ENCODE measurements at places on chromosomes 7 and 10.

- DNase-seq, result no peak
Observed at GRCh38 chr7:93719546-93719945, 145.0 kb upstream of the CALCR start.

- no peak for DNase-seq
Observed at GRCh38 chr10:101952191-101952590, 103.8 kb downstream of the ARMH3 start.

- no peak for DNase-seq
Observed at GRCh38 chr10:120477021-120477742, 20.2 kb downstream of the PLPP4 start.

GRCh38 chr10:2425320-2425719 is 642.0 kb upstream of the PFKP start:
- no peak for DNase-seq

DNA sequence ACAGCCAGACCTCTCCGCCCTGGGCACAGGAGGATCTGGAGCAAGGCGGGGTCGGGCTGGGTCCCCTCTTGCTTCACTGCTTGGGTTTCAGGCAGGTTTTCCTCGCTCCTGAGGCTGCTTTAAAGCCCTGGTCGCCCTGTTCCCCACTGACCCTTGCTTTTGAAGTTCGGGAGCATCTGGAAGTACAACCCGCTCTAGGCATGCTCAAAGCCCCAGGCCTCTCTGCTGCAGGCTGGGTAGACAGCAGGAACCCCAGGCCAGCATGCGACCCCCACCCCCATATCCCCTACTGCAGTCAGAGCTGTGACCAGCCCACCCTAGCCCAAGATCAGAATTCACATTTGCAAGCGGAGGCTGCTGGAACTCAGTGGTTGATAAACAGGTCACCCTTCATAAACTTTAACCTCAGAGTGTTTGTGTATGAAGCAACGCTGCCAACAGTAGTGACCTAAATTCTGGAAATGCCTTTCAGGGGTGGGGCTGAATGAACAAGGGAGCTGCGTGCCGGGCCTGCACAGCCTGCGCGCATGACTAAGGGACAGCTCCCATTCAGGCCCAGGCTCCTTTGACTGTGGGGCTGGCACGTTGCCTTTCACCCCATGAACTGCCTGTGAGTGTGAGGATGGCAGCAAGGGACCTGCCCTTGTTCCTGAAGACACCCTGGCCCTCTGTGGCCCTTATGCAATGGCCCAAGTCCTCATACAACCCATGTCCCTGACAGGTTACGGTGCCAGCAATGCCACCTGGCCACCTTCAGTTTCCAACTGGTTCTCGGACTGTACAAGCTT is 52.5 kb downstream of the PROSER2 start:
- no peak for DNase-seq

GRCh38 chr10:99975106-99975829 is 34.5 kb downstream of the DNMBP start:
- no peak for DNase-seq

DNA sequence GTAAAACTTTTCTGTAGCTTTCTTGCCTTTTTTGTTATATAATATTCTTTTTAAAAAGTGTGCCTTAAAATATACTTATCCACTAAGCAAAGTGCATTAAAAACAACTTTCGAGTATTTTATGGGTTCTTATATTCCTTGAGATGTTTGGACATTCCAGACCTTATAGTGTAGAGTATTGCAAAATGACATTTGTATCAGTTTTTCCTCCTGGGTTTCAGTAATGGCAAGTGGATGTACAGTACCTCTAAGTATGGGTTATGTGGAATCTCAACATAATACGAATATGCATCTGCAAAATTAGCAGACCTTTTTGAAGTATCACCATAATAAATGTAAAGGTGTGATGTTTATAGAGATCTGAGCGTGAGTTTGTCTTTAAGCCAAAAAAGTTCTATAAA is 2.7 kb downstream of the CDK13 start:
- no peak for DNase-seq

GRCh38 chr7:22544245-22544644 is 44.3 kb upstream of the STEAP1B start:
- DNase-seq, result no peak

GRCh38 chr7:44884621-44885393 is 523 bp downstream of the PURB start:
- DNase-seq, result no peak

DNA sequence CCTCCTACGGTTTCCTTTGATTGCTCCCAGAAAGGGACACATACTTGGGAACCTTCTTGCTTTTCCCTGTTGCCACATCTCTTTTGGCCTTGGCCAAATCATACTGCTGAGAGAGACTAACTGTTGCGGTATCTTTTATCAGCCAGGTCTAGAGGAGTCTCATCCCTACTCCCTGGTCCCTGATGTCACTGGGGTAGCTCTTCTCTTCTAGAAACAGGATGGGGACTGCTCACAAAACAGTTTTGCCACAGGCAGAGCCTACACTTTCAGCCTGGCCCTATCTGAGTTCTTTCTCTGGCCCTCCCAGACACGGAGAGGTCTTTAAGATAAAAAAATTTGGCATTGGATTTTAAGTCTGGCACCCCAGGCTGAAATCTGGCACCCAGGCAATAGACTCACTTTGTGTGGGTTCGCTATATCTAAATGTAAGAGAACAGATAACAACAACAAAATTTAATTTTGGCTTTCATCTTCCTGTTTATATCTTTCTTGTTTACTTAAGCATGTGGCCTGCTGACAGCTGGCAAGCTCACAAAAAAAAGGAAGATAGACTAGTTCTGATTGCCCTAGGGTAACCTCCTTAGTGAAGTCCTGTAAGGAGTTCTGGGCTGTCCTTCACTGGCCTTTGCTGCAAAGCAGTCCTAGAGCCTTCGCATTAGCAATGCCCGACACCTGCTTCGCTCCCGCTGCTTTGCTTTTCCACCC is 228.3 kb upstream of the NPVF start:
- DNase-seq, result no peak

GRCh38 chr10:109892117-109892516 is 31.2 kb downstream of the XPNPEP1 start:
- no peak for DNase-seq

GRCh38 chr10:108411894-108412293 is 1247.4 kb upstream of the SORCS1 start:
- no peak for DNase-seq

- no peak for DNase-seq
Observed at GRCh38 chr10:18087355-18087754, 52.9 kb upstream of the CACNB2 start.
